ENCODE measurements at places on chromosomes 3 and 15.

DNA sequence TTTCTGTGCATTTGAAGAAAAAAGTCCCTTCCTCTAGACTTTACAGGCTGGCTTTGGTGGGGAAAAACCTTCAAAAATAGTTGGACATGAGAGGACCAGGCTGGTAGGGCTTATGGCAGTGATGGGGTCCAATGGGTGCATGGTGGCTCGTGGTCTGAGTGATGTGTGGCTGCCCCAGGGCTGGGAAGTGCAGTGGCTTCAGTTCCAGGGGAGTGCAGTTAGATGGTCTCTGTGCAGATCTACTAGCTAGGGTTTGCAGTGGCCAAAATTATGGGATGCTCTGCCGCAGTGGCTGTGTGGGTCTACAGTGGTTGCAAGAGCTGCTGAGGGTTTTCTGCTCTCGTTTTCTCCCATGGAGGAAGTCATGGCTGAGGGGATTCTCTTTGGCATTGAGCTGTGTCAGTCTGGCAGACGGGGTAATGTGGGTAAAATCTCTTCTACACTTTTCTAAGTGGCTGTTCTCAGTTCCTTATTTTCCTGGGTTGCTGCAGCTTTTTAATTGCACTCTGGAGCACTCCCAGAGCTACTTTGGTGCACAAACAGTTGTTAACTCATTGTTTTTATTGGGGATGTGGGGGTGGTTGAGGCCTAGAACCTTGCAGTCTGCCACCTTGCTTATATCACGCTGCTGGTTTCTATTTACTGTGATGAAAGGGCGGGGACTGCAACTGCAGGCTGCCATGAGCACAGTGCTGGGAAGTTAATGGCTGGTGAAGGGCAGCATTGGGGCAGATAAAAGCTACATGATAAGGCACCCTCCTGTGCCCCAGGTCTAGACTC lies 1324.6 kb downstream of the NSUN3 start:
- no peak for DNase-seq

GRCh38 chr3:43338295-43338694 lies 52.0 kb downstream of the SNRK start:
- no peak for DNase-seq

DNA sequence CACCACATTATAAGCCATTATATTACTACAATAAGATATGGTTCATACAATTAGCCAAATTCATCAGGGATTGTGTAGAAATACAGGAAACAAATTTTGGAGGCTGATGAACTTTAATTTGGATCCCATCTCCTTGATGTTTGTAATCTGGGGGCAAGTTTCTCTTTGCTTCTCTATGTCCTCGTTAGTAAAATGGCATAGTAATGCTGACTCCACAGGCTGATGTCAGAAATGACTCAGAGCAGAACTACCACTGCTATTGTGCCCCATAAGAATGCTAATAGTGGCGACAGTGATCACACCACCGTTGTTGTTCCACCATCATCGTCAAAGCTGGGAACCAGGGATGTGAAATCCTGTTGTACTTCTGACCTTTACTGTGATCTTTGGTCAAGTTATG lies 722.3 kb upstream of the LMCD1 start:
- DNase-seq = no peak

GRCh38 chr3:13300546-13301285 lies 119.4 kb downstream of the NUP210 start:
- no peak for DNase-seq

GRCh38 chr3:16183601-16184270 lies 9.3 kb downstream of the GALNT15 start:
- DNase-seq = no peak

GRCh38 chr3:74787011-74787410 lies 172.6 kb upstream of the CNTN3 start:
- no peak for DNase-seq

DNA sequence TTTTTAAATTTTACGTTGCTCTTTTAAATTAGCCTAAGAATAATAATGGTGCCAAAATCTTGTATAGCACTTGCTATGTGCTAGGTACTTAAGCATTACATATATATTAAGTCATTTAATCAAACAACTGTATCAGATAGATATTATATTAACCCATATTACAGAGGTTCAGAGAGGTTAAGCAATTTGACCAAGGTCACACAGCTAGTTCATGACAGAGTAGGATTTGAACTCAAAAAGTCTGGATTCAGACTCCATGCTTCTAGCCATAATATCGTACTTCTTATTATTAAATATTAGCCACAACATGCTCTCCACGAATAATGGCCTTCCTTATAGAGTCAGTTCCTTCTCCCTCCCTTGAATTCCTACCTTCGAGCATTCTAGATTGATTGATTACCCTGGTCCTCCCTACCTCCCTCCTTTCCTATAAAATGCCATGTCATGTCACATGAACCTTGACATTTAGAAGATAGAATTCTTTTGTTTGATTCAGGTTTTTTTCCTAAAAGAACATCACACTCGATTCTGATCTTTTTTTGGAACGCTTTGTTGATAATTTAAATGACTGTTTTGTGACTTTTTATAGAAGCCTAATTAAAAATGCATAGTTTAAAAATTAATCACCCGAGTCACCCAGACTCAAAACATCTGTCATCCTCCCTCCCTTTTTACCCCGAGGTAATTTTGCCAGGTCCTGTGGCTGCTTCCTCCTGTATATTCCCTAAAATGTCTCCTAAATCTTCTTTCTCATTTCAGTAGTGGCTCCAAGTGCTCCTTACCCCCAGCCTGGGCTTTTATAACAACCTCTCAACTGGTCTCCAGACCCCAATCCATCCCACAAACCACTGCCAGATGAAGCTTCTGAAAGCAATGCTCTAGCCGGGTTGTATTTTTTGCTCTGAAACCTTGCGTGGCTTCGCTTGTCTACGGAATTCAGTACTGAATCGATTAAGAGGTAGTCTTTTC lies 8.5 kb upstream of the PSMD6 start:
- no peak for DNase-seq

DNA sequence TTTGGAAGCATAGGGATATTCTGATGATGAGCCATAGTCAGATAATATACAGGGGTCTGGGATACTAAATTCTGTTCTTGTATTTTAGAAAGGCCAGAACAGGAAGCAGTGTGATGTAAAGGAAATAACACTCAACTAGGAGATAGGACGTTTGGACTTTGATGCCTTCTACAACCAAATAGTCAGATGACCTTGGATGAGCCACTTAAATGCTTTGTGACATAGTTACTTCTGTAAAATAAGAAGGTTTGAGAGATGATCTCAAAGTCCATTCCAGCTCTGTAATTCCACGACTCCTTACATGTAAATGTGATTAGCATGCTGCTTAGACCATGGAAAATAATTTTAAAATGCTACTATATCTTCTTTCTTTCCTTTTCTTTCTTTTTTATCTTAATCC lies 29.5 kb upstream of the CCDC54 start:
- DNase-seq = no peak

DNA sequence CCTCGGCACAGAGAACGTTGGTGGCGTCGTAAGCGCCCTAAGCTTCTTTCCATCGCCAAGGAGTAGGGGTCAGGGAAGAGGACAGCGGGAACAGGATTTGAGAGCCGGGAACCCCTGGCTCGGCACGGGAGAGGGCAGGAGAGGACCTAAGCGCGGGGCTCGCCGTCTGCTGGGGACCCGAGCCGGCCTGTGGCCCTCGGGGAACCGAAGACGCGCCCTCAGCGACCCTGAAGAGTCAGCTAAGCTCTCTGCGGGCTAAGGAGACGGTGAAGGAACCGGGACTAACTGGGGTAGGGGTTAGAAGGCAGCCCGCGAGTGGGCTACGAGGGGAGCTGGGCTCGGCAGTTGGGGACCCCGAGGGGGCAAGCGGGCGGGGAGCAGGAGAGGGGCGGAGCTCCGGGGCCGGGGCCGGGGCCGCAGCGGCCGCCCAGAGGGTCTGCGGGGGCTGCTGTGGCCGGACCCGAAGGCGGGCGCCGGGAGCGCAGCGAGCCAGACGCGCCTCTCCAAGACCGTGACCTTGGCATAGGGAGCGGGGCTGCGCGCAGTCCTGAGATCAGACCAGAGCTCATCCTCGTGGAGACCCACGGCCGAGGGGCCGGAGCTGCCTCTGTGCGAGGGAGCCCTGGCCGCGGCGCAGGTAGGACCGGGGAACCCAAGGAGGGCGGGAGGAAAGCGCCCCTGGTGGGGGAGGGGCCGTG lies 574 bp downstream of the CASR start:
- no peak for DNase-seq

GRCh38 chr3:88918841-88919240 lies 188.6 kb upstream of the EPHA3 start:
- DNase-seq = no peak

DNA sequence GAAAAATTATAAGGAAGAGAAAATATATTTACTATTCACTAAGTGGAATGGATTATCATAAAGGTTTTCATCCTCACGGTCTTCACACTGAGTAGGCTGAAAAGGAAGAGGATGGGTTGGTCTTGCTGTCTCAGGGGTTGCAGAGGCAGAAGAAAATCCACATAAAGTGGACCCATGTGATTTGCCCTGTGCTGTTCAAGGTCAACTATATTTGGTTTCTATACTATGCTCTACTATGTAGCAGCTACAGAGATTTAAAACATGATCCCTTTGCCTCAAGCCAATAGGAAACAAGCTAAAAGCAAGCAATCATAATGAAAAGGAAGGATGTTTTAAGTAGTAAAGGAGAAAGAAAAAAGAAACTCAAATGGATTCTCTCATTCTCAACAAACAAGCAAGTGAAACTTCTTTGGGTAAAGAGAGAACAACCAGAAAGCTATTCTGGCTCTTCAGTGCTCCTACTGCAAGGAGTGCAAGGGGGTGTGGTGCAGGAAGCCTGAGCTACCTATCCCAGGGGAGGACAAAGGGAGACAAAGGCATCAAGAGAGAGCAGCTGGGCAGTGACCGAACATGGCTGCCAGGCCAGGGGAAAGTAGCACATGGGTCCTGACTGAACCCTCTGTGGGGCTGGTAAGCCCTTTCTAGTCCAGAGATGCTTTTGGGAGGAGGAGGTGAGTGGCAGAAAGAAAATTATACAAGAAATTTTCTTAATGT lies 35.9 kb downstream of the SFMBT1 start:
- no peak for DNase-seq

DNA sequence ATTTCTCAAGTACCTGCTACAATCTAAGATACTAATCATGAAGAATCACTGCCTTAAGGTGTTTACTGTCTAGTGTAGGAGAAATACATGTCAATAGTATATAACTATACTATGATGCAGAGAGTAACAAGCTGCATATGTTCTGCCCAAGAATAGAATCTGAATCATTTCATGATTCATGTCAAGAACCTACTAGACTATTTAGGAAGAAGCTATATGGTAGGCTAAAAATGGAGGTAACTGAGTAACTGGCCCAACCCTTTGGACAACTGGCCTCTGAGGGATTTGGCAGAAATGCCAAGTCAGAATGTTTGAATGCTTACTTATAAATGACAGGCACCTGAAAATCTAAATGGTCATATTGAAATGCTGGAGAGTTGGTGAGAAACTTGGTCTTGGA lies 59.9 kb upstream of the DGKG start:
- DNase-seq = no peak

GRCh38 chr15:84914909-84915605 lies 30.6 kb downstream of the SLC28A1 start:
- DNase-seq = no peak

GRCh38 chr3:14804835-14805780 lies 13.7 kb upstream of the FGD5 start:
- DNase-seq = no peak

DNA sequence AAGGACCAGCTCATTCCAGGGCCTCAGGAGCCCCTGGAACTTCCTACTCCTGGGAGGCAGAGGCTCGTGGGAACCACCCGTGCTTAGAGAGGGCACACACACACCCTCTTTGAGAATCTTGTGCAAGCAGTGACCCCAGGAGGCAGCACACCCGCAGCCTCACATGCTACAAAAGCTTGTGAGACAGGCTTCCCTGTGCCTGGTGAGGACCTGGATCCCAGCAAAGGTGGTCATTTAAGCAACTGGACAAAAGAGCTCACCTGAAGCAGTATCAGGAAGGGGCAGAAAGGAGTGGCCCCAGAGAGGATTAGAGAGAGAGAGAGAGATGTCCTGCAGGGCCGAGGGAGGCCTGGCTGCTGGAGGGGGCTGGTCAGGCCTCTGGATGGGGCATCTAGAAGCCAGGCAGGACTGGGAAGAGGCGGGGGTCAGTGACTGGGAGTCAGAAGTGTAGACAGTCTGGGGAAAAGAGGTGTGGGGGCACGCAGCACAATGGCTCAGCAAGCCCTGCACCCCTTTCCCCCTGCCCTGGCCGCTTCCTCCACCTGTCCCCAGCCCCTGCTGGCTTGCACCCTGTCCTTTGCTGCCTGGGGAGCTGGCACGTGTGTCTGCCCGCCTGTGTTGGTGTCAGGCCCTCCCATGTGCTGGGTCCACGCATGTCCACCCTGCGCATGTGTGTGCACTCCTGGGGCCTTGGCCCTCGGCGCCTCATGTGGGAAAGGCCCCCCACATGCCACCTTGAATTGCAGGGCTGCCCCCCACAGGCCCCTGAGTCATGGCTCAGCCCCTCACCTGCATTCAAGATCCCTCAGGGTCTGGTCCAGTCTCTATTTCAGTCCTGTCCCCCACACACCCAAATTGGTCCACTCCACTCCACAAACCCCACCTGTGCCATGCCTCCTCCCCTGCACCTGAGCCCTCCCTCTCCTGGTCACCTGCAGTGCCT lies 36.9 kb downstream of the TSPAN3 start:
- DNase-seq = no peak

DNA sequence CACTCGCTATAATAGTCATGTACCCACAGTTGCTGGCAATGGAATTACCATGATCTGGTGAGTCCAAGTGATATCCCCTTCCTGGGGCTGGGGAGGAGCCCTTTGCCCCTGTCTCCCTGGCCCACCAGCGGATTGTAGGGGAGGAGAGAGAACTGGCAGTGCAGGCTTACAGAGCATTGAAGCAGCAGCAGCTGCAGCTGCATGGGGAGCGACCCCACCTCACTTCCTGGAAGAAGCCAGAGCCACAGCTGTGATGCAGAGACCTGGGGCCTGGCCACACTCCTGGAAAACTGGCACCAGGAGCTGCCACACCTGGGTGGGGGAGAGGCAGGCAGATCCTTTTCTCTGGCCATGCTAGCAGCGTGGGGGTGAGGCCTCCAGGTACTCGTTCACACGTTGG lies 300.1 kb upstream of the PROK2 start:
- DNase-seq = no peak

GRCh38 chr3:64431526-64432091 lies 206.3 kb upstream of the PRICKLE2 start:
- no peak for DNase-seq

DNA sequence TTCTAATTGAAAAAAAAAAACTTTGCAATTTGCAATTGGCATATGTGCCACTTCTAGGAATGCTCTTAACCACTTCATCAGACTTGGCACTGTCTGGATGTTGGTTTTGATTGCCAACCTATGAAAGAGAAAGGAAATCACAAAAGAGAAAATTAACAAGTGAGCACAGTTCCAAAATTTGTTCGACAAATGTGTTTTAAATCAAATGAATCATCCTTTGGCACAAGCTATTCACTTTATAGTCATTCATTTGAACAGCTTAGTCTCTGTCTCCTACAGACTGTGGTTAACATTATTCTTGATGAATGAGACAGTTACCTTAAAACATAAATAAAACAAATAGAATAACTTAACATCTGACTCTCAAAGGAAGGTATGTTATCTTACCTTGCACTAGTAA lies 265.0 kb downstream of the EPHA3 start:
- DNase-seq = no peak
